ENCODE measurements at places on chromosomes 4 and X.

- no peak for DNase-seq
These were observed 316.8 kb downstream of the HS3ST1 start for GRCh38 chr4:11111876-11112275.

DNA sequence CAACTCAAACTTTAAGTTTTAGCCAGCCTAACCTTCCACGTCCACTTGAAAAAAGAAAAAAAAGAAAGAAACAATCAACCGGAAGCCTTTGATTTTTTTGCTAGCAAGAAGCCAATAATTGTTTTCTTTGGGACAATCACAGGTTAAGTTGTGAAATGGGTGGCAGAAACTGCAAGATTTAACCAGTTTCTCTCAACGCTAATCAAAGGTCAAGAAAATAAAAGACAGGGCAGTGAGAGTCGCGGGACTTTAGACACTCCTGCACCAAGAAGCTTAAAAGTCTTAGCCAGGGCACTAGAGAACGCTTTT lies 1.0 kb downstream of the ACSL1 start:
- DNase-seq = no peak

GRCh38 chr4:104944596-104944995 lies 202.1 kb upstream of the TET2 start:
- DNase-seq = no peak

DNA sequence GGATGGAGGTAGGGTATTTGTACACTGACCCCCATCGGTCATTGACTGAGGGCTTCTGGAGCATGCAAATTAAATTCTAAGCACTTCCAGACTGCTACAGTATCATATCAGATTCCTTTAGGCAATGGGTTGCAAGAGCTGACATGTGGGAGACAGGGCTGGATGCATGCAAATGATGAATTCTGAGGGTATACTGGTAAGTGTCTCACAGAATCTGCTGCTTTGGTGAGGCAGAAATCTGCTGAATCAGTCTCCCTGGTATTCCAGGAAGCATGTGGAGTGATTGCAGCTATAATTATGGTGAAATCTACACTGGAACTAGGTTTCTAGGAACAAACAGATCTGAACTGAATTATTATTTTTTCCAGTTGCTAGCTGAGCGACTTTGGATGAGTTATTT lies 684.9 kb upstream of the MAGEB2 start:
- DNase-seq = no peak

DNA sequence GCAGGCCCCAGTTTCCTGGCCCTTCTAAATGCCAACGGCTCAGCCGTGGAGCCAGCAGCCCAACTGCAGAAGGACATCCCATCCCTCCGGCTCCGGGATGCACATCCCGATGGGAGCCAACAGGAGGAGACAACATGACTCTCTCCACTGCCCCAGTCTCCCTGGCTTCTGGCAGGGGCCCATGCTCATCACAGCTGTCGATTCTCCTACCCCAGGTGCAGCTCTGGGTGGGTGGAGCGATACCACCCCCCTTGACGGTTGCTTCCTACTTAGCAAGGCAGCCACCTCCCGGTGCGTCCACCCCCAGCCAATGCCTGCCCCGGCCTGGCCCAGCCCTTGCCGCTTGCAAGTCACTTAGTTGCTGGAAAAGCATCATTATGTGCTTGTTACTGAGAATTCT lies 19.5 kb downstream of the ZNF275 start:
- no peak for DNase-seq

GRCh38 chrX:20224814-20225487 lies 41.8 kb downstream of the RPS6KA3 start:
- DNase-seq = no peak

DNA sequence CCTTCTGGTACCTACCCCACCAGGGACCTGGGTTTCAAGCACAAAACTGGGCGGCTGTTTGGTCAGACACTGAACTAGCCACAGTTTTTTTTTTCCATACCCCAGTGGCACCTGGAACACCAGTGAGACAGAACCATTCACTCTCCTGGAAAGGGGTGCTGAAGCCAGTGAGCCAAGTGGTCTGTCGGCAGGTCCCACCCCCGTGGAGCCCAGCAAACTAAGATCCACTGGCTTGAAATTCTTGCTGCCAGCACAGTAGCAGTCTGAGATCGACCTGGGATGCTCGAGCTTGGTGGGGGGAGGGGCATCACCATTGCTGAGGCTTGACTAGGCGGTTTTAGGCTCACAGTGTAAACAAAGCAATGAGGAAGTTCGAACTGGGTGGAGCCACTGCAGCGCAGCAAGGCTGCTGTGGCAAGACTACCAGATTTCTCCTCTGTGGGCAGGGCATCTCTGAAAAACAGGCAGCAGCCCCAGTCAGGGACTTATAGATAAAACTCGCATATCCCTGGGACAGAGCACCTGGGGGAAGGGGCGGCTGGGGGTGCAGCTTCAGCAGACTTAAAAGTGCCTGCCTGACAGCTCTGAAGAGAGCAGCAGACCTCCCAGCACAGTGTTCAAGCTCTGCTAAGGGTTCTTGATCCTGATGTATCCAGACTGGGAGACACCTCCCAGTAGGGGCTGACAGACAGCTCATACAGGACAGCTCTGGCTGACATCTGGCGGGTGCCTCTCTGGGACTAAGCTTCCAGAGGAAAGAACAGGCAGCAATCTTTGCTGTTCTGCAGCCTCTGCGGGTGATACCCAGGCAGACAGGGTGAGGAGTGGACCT lies 223.0 kb downstream of the COX18 start:
- DNase-seq = no peak

GRCh38 chr4:76388160-76388908 lies 32.6 kb downstream of the CCDC158 start:
- DNase-seq = no peak

DNA sequence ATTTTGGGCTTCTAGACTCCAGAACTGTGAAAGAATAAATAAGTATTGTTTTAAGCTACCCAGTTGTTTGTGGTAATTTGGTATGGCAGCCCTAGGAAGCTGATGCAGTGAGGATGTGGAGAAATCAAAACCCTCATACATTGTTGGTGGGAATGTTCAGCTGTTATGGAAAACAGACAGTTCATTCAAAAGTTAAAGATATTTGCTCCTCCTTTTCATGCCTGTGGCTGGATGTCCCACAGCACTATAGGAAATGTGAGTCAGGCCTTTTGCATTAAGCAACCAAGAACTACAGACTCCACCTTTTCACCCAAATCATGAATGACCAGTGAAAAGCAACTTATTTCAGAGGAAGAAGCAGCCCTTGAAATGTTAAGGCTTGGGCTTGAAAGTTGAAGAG lies 6.7 kb downstream of the BBS12 start:
- DNase-seq = no peak

DNA sequence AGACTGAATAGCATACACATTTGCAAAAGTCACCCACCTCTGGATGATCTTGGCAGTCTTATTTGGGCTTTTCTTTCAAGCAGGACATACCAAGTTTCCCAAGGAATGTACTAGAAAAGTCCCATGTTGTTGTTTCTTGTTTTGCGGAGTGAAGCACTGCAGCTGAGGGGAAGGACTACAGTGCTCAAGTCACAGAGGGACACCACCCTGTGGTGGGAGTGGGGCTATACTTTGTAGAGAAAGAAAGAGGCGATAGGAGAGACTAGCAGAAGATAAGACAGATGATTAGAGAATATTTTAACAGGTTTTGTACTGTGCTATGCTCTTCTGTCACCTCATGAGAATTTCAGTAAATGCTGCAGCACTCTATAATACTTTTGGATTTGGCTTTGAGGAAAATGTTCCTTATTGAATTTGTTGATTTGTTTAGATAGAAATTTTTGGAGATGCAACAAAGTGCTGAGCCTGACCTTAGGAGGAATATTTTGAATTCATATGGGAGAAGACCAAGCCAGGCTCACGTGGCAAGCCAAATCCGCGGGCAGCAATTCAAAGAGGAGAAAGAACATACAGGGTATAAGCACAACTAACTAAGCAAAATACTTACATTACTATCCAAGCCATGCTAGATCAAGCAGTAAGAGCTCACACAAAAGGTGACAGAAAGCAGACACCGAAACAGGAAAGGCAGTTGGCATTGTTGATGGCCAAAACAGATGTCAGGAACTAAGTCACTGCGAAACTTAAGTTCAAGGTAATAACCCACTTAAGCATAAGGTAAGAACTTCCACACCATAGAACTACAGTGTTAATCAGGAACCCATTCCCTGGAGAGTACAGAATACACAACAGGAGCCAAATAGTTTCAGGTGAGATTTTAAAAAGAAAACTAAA lies 280.3 kb upstream of the INTU start:
- DNase-seq = no peak

DNA sequence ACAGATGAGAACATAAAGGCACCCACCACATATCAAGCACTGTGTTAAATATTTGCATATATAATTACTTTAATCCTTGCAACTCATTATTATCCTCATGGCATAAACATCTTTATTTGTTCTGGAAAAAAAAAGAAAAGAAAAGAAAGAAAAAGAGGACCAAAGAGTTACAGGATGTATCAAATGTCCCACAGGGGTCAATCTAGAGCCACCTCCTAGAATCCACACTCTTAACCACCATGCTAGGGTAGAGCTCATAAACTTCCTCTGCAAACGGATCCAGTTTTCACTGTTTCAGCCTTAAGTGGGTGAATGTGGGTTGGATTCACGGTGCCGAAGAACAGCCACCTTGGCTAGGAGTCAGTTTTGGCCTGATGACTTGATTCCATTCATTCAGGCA lies 171.1 kb upstream of the PPARGC1A start:
- no peak for DNase-seq

All from left forelimb (tissue), 1 donor.